ENCODE measurements at places on chromosomes 2 and 18.

DNA sequence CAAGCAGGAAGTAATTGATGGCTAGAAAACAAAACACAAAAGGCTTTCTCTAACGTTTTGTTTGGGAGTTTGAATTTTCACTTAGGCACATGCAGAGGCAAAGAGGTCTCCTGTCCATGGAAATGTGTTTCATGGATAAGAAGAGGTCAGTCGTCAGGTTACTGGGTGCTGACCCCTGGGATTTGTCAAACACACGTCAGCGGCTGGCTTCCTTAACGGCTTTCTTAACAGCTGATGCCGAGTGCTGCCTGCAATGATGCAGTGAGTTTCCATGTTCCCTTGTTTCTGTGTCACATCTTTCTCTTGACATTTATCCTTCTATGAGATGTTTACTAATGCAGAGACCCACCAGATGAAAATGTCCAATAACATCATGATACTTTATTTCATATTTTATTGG, 31.7 kb downstream of the GPR39 start:
- no peak for DNase-seq

DNA sequence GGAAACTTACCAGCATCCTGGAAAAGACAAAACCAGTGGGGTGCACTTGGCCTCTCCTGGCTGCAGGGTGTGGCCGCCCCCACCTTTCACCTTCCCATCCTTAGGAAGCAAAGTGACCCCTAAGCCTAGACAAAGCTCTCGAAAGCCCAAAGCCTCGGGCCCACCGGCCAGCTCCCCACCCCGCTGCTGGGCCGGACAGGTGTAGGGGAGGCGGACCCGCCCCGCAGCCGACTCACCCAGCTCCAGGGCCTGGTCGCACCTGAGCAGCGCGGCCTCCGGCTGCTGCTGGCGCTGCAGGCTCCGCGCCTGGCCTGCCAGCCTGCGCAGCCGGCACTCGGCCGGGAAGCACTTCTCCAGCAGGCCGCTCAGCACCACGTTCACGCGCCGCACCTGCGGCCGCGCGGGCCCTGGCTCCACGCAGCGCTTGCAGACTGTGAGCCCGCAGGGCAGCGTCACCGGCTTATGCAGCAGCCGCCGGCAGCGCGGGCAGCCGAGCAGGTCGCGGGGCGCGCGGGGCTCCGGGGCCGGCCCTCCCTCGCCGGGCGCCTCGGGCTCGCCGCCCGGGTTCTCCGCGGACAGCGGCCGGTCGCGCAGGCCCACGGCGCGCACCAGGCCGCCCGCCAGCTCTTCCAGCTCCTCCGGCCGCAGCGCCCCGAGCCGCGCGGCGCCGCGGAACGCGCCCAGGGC, 979 bp downstream of the LONRF2 start:
- peak; percentile 41 for DNase-seq

DNA sequence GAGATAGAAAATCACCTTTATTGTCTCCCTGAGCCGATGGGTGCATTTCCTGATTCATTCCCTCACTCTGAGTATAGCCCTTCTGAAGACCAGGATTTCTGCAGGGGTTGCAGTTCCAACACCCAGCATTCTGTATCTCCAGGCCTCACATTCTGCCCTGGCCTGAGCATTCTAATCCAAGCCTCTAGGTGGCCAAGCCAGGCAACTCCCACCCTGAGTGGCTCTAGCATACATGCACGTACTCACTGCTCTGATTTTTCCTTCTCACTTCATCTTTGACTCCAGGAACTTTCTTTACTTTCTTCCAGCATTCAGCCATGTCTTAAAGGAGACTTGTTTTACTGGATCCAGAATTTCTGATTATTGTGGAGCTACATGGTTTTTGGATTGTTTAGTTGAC, 100.7 kb upstream of the STK39 start:
- DNase-seq, result peak; percentile 78

- no peak for DNase-seq
Observed at GRCh38 chr2:142259356-142259755, 128.5 kb upstream of the LRP1B start.

DNA sequence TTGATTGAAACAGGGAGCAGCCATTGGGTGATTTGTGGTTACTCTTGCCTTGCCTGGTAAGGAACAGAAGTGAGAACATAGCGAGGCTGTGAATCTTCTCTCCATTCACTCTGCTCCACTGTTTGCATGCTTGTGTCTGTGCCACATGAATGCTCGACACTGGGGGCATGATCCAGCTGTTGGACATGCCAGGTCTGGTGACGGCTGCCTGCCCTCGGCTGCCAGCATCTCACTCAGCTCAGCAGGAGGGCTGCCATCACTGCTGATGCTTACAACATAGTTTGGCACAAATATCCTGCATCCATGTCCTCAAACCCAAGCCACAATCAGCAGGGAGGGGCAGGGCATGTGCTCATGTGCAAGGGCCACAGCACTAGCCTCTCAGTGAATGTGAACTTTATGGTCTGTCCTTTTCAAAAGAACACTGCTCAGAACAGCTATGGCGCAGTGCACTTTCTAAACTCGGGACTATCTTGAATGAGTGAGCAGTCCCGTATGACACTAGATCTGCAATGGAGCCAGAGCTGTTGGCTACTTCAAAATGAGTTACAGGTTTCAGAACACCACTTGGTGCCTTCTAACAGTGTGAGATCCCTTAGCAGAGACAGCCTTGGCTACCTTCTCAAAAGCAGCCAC, 126.3 kb downstream of the NRP2 start:
- no peak for DNase-seq

DNA sequence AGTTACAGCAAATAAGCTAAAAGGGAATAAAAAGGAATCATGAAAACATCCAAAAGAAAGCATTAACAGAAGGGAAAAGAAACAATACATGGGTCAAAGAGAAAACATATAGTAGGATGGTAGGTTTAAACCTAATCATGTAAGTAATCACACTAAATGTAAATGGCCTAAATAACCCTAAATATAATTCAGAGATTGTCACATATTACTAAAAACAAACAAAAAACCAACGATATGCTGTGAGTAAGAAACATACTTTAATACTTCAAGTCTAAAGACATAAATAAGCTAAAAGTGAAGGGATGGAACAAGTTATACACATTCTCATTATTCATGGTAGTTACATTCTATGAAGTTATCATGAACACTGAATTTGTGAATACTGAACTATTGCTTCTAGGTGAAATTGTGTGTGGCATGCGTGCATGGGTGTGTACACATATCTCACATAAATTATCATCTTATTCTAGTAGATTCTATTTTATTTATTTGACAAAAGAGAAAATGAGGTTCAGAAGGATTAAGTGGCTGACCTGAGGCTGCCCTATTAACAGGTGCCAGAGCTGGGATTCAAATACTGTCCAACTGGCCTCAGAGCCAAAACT, 170.9 kb downstream of the SEPTIN10 start:
- DNase-seq, result no peak

DNA sequence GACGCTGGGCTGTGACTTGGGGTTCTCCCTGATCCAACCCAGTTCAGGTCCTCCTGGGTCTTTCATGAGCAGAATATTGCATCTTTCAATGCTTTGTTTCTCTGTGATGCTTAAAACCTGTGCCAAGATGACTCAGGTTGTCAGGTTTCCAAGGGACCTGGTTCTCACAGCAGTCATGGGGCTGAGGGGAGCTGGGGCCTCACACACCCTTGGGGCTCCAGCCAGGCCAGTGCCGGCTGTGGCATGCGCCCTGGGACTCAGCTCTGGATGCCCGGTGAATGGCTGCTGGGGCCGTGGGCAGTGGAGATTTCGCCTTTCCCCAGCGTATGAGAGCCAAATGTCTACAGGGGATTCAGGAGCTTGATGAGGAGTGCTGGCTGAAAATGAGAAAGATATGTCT, 29.6 kb downstream of the EDAR start:
- DNase-seq, result no peak

DNA sequence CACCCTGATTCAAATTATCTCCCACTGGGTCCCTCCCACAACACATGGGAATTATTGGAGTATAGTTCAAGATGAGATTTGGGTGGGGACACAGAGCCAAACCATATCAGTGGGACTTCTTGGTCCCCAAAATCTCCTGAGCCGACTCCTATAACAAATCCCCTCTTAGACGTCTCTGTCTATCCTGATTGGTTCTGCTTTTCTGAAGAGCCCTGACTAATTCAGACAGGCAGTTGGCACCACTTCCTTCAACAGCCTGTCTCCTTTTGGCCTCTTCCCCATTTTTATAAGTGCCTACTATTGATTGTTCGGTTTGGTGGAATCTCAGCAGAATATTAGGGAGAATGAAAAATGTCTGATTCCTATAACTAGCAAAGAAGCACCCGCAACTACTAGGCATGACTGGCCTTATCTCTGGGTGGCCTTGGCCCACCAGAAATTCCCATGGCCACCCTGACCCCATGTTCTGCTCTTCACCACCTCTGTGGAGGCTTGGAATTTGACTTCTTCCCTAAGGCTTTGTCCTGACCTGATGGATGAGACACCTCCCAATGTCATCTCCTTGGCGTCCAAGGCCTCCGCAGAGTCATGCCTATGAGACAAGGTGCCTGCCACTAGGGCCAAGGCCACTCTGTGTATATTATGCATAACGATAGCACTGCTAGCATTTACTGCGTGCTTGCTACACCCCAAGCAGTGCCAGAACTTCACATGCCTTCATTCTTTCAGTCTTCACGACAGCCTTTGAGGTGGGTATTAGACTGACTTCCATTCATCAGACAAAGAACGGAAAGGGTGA, 218.9 kb upstream of the COPS8 start:
- no peak for DNase-seq

DNA sequence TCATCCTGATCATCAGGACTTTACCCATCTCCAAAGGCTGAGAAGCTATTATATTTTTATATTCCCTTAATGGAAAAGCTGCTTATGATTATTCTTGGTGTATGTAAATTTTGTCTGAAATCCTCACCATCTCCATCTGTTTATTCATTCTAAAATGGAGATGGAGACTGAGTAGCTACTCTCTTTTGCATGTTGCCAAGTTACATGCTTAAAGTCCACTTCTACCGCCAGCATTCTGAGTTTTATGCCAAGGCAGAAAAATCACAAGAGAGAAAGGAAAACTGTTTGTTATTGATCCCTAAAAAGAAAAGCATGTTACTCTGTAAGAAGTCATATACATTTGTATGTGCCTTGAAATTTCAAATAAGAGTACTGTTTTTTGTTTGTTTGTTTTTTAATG, 94.4 kb upstream of the NOSTRIN start:
- no peak for DNase-seq

DNA sequence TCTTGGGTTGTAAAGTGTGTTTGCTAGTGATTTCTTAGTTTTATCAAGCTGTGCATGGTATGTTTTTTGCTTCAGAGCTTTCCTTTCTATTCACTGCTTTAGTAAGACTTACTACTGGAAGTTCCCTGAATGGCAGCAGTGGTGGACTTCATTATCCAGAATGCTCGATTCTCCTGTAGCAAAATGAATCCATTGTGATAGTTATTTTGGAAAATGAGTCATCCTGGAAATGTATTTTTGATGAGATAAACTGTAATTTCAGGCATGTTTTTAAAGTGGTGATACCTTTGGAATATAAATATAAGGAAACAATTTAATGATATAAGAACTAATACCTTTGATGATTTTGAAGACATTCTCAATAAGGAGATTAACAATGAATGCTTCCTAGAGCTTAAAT, 387.1 kb downstream of the PTPRM start:
- DNase-seq, result no peak

GRCh38 chr2:42359304-42359964, 1.6 kb downstream of the COX7A2L start:
- DNase-seq, result no peak

- no peak for DNase-seq
Observed at GRCh38 chr2:36071698-36072097, 283.9 kb upstream of the CRIM1 start.

DNA sequence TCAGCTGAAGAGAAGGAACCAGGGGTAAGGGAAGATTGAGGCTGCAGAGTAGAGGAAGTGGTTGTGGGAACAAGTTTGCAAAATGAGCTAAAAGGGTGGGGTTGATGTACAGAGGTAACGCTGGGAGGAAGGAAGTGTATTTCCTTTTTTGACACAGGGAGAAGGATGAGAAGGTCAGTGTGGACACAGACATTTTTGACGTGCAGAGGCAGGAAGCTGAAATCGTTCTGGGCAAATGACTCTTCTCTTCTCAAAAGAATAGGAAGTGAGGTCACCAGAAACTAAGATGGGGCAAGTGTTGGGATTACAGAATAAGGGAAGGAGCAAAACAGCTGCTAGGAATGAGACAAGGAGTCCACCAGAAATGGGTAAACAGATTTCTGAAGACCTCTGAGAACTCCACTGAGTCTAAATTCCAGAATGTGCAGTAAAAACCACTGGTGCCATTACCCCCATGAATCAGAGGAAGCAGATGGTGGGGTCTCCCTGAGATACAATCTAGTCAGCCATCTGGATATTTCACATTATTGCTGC, 20.0 kb upstream of the RNF149 start:
- DNase-seq, result no peak

- no peak for DNase-seq
Observed at GRCh38 chr18:55585065-55585919, 2.7 kb downstream of the TCF4 start.

- no peak for DNase-seq
Observed at GRCh38 chr2:23283-23682, 23.0 kb downstream of the FAM110C start.

DNA sequence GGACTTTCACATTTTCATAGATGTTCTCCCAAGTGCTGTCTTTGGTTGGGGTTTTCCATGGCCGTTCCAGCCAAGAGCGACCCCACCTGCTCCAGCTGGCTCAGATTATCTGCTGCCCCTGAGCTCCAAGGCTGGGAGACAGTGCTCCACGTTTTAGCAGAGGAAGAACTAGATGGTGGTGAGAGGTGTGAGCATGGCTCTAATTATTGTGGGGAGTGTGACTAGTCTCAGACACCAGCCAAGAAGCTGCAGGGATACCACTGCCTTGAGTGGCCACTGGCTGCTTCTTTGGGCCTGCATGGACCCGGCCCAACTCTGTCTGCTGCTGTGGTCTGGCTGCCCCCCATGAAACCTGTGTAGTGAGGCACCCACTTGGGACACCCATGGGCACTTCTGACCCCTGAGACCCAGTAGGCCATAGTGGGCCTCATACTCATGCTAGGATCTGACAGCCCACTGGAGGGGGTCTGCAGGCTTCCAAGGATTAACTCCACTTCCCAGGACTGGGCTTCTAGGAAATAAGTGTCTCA, 2.8 kb upstream of the NCL start:
- DNase-seq, result no peak

- DNase-seq, result no peak
Observed at GRCh38 chr2:76579911-76580310, 869.2 kb upstream of the GCFC2 start.

DNA sequence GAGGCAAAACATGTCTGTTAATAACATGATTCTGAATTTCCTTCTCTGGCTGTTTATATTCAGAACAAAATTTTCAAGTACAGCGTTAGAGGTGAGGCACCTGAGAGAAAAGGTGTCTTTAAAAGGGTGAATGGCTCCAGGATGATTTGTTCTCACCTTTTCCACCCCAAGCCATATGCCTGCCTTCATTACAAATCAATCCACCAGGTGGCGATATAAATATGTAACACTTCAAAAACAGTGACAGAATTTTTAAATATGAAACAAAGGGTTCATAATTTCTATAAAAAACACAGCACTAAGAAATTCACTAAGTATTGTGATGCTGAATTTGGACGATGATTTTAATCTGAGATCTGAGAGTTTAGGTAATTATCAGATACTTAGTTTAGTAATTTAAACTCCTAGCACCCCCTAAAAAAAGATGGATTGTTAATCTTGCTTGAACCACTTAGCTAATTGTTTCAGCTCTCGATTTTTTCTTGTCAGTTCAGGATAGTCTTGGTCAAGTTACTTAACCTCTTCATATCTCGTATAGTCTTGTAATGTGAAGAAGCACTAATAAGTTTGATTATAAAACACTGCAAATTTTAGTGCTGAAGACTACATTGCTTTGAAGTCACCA, 528.8 kb downstream of the CPS1 start:
- DNase-seq, result peak; percentile 47
